Esophagus squamous epithelium (tissue), 5 donors: ENCODE measurements at places on chromosomes 11 and 22.
A peak's percentile ranks its signal among the peaks of the same experiment; 100 is the strongest.

DNA sequence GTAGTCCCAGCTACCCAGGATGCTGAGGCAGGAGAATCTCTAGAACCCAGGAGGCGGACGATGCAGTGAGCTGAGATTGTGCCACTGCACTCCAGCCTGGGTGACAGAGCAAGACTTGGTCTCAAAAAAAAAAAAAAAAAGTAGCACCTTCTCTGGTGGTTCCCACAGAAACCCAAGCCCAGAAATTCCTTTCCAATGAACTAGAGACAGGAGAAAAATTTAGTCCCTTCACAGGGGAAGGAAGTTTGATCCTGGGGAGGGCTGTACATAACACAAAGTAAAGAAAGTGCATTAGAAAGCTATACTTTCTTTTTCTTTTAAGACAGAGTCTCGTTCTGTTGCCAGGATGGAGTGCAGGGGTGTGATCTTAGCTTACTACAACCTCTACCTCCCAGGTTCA is 25.5 kb upstream of the APOA1 start:
- no peak for DNase-seq

- DNase-seq, result no peak
Observed at GRCh38 chr11:131463649-131464425, 93.4 kb downstream of the NTM start.

- DNase-seq, result no peak
Observed at GRCh38 chr11:73186294-73186850, 31.7 kb upstream of the P2RY2 start.

DNA sequence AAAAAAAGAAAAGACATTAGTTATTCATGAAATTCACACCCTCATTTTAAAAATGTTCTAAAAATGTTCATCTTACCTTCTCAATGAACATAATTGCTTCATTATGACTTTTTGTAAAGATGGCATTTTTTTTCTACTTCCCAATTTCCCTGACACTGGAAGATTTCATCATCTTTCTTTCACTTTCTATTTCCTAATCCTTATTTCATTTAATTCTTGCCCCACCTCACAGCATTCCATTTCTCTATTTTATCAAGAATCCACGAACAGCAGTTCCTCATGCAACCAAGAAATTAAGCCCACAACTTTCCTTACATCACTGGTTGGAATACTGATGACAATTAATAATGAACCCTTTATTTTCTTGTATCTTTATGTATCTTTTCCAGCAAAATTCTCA is 1.9 kb downstream of the PATL1 start:
- no peak for DNase-seq

- no peak for DNase-seq
Observed at GRCh38 chr11:133266986-133267385, 265.3 kb downstream of the OPCML start.

- no peak for DNase-seq
Observed at GRCh38 chr22:17105143-17106129, 15.7 kb downstream of the TMEM121B start.

GRCh38 chr22:41688365-41689211 is at the start of gene SNU13:
TSS of gene SNU13 (minus strand) at chr22:41688867. CDS start at chr22:41688796, 71 bp downstream.
- DNase-seq, result peak; percentile 70

- no peak for DNase-seq
Observed at GRCh38 chr22:37082251-37082873, 27.2 kb downstream of the TMPRSS6 start.

DNA sequence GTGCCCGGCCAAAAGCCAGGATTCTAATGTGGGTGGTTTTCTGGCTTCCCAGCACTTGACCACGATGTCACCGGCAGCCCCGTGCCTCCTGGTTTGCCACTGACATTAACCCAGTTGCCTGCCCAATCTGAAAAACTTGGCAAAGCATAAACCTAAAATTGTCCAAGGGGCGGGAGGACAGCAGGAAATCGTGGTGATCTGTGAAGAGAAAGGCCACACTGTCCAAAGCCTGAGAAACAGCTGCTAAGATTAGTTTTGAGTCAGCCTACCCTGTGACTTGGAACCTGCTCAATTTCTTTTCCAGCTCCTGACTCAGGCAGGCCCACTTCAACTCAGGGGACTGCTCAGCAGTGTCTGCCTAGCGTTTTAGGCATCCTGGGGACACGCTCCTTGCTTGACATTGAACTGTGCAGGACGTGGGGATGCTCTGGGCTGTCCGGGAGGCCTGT is 8.2 kb upstream of the F2 start:
- no peak for DNase-seq

GRCh38 chr11:124041254-124041653 is at the start of gene OR10G7:
TSS of gene OR10G7 (minus strand) at chr11:124041325. CDS start at chr11:124039001, 2,324 bp downstream.
- no peak for DNase-seq

DNA sequence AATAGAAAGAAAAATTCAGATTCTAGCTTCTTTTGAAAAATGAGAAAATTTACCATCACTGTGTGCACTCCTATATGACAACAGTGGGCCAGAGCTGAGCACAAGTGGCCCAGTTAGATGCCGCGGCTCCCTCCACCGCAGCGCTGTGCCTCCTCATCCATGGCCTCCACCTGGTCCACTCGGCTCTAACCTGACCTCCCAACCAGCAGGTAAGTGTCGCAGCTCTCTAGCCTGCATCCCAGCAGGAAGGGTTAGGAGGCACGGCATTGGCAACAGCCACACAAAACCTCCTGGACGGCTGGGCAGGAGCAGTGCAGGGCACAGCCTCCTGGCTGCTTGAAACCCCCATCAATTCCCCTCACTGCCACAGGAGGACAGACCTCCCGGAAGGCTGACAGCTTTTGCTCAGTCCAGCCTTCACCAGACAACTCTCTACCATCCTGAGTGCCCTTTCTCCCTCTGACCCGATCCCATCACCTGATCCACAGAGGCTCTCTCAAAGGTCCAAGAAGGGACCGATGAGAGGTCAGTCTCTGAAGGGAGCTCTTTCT is 76.1 kb downstream of the RPL27A start:
- no peak for DNase-seq

GRCh38 chr11:32052215-32052614 is 38.7 kb upstream of the RCN1 start:
- no peak for DNase-seq

DNA sequence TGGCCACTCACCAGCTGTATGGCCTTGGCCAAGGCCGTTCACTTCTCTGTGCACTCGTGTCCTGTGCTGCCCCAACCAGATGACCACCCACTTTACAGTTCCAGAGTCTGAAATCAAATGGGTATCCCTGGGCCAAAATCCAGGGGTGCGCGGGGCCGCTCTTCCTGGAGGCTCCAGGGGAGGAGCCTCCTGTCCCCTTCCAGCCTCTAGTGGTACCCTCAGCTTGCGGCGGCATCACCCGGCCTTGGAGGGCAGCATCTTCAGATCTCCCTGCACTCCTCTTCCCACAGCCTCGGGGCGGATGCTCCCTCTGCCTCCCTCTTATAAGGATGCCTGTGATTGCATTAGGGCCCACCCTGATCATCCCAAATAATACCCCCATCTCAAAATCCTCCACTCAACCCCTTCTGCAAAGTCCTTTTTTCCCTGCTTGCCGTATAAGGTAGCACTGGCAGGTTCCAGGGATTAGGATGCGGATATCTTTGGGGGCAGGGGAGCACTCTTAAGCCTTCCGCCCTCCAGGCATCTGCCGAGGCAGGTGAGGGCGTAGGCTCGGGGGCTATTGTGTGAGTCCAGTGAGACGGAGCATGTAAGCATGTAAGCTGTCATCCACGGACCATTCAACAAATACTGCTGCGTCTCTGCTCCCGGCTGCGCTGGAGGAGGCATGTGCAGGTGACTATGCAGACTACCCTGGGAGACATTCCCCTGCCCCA is 24.4 kb upstream of the SHISAL1 start:
- DNase-seq, result no peak

GRCh38 chr22:41831383-41831782 is 1.5 kb upstream of the SREBF2 start:
- DNase-seq, result no peak

DNA sequence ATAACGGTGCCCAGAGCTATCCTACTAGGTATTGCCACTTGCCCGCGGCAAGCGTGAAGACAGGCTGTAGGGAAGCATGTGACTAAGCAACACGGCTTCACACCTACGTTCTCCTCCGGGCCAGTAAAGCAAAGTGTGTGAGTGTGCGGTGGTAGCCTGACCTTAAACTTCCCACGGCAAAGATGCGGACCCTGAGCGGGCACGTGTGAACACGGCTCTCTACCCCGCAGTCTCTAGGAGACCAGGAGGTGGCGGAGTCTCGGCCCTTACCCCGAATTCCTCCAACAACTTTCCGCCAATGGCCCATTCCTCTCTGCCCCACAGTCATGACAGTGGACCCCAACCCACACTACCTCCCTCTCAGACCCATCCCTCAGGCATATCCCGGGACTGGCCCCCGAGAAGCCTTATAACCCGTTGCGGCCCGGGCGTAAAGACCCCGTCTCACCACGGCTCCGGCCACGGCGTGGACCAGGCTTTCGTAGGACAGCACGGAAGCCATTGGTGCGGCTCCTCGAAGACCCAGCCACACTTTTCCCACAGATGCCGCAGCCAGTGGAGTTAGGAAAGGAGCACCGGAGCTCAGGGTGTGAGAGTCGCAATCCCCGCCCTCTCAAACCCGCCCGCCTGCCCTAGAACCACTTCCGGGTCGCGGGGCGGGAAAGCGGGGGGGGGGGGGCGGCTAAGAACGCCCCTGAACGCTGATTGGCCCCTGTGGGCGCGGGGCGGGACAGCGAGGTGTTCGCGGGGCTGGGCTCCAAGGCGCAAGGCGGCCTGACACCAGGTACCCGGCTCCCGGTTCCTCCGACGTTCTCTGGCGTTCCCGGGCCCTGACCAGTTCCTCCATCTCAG is at the start of gene SLC25A17:
TSS of gene SLC25A17 (minus strand) at position 600 of the 852 bp plus-strand sequence. CDS start at position 502, 98 bp downstream.
- DNase-seq, result peak; percentile 16

- DNase-seq, result no peak
Observed at GRCh38 chr11:124640666-124641065, 18.0 kb downstream of the TBRG1 start.

DNA sequence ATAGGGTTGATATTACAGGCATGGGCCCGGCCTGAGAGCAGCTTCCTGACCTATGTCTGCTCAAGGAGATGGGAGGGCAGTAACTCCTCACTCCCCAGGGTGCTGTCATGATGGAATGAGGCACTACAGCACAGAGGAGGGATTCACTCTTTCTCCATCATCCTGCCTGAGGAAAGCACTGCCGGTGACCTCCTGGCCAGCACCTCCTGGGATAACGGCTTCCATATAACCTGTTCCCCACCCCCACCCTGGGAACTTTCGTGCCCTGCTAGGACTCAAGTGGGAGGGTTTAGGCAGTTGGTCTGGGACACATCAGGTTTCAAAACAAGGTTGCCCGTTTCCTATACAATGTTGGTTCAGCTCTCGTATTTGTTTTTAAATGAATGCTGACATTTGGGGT is 42.7 kb upstream of the MN1 start:
- no peak for DNase-seq

DNA sequence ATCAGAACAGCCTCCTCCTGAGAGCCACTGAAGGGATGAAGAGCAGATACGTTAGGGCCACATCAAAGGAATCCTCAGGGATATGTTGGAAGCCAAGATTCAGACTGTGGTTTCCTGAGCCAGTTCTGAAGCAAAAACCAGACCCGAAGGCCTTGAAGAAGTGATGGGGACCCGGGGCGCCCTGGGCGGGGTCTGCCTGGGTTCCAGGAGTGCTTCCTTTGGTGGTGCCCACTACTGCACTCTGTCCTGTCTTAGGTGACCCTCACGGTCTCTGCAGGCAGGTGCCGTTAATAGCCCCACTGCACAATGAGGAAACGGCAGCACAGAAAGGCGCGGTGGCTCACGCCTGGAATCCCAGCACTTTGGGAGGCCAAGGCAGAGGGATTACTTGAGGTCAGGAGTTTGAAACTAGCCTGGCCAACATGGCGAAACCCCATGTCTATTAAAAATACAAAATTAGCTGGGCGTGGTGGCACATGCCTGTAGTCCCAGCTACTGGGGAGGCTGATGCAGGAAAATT is 12.9 kb upstream of the SH3BP1 start:
- DNase-seq, result no peak

- no peak for DNase-seq
Observed at GRCh38 chr22:46326066-46326680, 9.3 kb upstream of the TRMU start.

DNA sequence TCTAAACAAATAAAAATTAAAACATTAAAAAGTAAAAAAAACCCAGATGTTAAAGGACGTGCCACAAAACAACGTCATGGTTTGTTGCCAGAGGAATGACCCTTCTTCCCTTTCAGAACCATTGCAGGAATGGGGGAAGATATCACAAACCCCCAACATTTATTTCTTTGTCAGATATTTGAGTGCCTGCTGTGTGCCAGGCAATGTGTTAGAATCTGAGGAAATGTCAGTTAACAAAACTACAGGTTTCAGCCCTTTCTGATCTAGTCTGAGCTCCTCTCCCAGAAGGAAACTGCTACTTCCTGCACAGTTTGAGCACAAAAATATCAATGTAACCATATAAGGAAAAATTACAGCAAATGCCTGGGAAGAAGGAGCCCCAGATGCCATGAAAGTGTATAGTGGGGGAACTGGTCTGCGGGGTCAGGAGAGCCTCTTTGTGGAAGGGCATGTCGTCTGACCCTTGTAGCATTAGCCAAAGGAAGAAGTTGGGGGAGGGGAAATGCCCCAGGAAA is 7.1 kb upstream of the NHERF4 start:
- DNase-seq, result no peak

DNA sequence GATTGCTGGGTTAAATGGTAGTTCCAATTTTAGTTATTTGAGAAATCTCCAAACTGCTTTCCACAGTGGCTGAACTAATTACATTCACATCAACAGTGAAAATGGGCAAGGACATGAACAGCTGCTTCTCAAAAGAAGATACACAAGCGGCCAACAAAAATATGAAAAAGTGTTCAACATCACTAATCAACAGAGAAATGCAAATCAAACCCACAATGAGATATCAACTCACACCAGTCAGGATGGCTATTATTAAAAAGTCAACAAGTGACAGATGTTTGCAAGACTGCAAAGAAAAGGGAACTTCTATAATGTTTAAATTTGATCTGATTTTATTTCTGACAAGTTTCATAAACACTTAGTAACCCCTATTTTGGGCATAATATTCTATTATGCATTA is 537.5 kb downstream of the DLG2 start:
- no peak for DNase-seq

DNA sequence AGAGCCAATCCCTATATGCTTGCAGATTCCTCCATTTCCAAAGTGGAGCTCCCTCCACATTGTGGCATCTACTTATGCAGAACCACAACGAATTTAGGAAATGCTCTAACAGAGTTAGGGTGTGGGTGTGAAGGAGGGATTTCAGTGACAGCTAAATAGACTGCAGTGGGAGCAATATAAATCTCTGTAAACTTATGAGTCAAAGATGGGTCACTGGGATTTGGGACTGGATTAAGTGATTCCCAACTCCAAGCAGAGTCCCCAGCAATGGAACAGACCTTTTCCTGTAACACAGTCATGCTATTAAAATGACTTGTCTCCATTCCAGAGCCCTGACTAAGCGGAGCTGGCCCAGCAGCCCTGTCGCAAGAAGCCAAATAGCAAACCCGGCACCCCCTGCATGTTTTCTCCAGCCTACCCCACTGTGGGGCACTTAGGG is 36.6 kb downstream of the RPL27A start:
- DNase-seq, result no peak
